Stimulated activated CD8-positive, alpha-beta memory T cell treated with anti-CD3 and anti-CD28 coated beads, Interleukin-4, amount 100 ng/mL, for 1 hour (primary cell): ENCODE measurements at places on chromosomes 6 and 20.

DNA sequence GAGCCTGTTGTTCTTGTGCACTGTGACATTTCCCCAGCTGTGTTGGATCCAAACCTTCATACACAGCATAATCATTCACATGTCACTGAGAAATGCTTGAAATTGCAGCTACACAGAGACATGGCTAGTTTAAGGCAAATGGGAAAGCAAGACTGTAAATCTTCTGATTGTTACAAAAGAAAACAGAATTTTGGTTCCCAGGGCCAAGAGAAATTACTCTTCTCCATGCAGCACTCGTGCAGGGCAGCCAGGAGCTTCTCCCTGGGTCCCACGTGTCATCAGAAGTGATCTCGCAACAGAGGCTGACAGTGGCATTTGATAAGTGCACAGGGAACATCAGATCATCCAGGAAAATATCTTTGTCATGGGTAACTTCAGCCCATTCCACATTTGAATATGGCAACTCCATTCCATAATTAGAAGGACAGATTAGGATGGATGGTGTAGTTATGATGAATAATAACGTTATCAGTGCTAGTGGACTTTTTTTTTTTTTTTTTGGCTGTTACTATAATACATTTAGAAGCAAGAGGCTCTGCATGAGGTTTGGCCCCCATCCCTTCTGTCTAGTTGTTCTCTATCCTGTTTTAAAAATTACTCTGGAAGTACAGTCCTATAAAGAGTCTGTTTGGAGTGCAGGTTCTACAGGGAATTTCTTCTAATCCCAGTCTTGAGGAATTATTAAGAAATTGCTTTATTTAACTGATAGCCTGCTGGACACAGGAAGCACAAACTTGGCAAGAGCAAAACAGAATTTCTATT lies 571.0 kb upstream of the NOX3 start:
- DNase-seq, result no peak

GRCh38 chr20:9149087-9149486 lies 80.2 kb downstream of the PLCB4 start:
- no peak for DNase-seq

GRCh38 chr20:6311841-6312655 lies 189.2 kb upstream of the FERMT1 start:
- no peak for DNase-seq

- DNase-seq, result no peak
Measured at GRCh38 chr6:129681913-129682205, 28.1 kb downstream of the ARHGAP18 start.

DNA sequence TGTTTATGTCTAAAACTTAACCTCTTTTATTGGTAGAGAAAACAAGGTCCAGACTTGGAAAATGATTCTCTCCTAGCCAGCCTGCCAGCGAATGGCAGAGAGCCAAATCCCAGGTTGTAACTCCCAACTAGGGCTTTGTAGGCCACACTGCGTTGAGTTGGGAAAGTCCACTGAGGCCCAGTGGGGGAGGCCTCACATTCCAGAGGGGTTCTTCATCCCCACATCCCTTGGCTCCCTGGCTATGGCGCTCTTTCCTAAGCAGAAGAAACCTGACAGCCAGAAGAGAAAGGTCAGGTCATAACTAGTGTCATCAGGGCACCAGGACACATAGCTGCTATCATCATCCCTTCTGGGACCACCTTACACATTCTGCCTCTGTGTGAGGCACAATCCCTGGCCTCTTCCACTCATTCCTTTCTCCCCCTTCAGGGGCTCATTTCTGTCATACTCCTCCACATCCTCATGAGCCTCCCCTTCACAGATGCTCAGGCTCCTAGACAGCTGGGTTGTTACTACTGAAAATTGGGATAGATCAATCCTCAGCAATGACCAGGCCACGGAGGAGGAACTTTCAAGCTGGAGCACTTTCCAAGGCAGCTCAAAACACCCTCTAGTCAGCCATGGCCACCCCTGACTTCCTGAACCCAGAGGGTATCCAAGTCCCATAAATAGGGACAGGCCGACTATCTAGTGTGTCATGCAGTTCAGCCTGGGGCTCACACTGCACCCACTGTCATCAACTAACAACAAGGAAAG lies 48.6 kb downstream of the TCP11 start:
- DNase-seq, result no peak

DNA sequence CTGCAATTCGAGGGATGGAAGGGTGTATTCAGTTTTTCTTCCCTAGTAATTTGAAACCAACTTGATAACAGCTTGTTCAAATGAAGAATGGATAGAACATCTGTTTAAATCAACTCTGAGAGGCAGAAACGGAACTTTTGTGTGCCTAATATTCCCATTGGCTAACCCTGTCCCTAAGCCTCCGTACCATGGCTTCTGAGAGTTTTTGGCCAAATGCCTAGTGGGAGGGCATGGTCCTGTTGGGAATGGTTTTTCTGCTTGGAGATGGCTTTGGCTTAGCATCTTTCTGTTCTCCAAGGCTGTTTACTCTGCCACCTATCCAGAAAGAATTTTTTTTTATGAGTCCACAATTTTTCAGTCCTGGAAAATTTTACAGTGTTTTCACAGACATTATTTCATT lies 126.7 kb upstream of the MLIP start:
- DNase-seq, result no peak

DNA sequence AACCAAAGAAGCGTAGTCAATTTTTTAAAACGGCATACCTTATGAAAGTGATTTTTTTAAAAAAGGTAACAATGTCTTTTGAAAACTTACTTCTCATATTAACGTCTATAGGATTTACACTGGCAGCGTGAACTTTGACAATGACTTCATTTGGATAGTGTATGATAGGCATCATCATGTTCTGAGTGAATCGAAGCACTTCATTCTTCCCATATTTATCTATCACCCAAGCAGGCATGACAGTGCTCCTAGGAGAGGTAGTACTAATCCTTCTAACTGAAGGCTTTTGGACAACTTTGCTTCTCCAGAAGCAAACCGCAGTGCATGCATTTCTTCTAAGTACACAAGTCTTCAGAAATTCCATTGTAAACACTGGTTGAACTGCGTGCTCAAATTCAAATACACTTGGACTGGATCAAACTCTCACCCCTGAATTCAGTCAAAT lies 618 bp downstream of the RTN4IP1 start:
- no peak for DNase-seq

DNA sequence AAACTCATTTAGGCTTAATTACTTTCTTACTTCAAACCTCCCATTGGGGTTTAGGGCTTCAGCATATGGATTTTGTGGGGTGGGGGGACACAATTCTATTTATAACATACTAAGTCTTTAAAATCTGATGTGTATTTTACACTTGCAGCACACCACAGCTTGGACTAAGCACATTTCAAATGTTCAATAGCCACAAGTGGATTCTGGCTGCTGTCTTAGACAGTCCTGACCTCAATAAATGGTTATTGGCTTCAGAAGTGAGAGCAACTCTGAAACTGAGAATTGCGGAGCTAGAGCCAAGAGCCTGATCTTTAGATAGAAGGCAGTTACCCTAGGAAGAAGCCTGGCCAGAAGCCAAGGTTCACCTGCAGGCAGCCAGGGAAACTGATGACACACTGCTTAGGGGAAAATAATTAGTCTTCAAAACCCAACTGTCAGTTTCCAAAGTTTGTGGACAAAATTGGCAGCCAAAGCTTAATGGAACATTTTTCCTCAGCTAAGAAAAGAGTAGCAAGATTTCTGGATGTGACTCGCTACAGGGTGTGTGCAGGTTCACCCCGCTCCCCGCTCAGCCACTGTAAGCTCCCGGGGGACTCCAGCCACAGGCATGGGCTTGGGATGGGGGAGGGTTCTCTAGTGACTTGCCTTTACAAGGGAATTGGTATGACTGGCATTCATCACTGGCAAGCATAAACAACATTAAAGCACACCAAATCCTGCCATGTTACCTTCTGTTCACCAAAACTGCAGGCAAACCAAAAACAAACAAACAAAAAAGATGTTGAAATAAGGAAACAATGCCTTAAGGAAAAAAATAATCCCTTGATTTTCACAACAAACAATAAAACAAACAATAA lies 219.8 kb downstream of the TFAP2A start:
- no peak for DNase-seq

DNA sequence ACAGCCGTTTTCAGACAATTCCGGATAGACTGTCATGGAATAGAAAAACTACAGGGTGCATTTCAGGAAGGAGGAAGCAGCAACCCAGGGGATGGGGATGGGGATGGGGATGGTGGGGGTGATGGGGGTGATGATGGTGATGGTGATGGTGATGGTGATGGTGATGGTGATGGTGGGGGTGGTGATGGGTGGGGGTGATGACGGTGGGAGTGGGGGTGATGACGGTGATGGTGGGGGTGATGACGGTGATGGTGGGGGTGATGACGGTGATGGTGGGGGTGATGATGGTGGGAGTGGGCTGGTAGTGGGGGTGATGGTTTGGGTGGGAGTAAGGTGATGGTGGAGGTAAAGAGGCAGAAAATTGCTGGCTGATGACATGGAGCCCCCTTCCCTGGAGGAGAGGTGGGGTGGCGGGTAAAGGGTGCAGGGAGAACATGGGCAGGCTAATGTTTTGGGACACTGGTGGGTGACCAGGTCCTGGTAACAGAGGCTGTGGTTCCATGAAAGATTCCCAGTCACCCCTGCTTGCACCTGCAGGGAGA lies 17.5 kb downstream of the LAMA5 start:
- DNase-seq, result no peak

DNA sequence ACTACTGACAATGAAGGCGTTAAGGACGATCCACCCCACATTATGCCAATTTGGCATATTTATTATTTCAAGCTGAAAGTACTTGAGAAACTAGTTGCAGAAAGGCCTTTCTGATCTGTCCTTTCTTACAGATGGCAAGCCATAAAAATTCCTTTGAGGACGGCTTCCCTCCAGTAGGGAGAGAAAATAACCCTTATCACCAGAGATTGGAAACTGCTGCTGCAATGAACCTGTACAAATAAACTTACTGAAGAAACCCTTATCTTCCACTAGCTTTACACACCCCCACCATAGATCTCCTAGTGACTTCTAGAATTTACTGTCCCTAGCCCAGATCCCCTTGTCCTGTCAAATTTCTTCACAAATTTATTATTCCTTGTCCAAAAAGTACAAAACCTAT lies 105.2 kb downstream of the MAP7 start:
- DNase-seq, result no peak

- DNase-seq, result peak; percentile 20
Measured at GRCh38 chr20:48761023-48761785, 66.6 kb downstream of the PREX1 start.

- no peak for DNase-seq
Measured at GRCh38 chr6:44386929-44387345, 569 bp upstream of the CDC5L start.
